ENCODE measurements at places on chromosomes 1 and 21. TPM values are rescaled to one million over a fixed set of nuclear protein-coding genes. Genes with fewer than 3 reads are reported as not detected.

The TNFRSF4 gene
- 3.2 TPM for polyA plus RNA-seq

The MYOG gene
- 442 TPM for polyA plus RNA-seq

The RORC gene
- polyA plus RNA-seq, result 10.8 TPM

The AIRE gene
- polyA plus RNA-seq, result not detected

The RPTN gene
- polyA plus RNA-seq, result not detected

The STRIP1 gene
- 30.5 TPM for polyA plus RNA-seq

The GUCA2A gene
- polyA plus RNA-seq, result not detected

The AMPD1 gene
- polyA plus RNA-seq, result 122 TPM

The NEXN gene
- polyA plus RNA-seq, result 288 TPM

The OR2M7 gene
- not detected for polyA plus RNA-seq

The CADM3 gene
- 0.47 TPM for polyA plus RNA-seq

The MFAP2 gene
- polyA plus RNA-seq, result 78.6 TPM

The NUP210L gene
- 0.03 TPM for polyA plus RNA-seq

The UBL4B gene
- not detected for polyA plus RNA-seq

The TNFRSF18 gene
- 6.1 TPM for polyA plus RNA-seq

The NUDT4B gene
- not detected for polyA plus RNA-seq

The CLCA2 gene
- polyA plus RNA-seq, result not detected

The MROH7 gene
- 6.0 TPM for polyA plus RNA-seq

The PROX1 gene
- 12.8 TPM for polyA plus RNA-seq

The CTSS gene
- 9.9 TPM for polyA plus RNA-seq

The ELAPOR1 gene
- polyA plus RNA-seq, result 0.40 TPM

The IFNAR2 gene
- 10.0 TPM for polyA plus RNA-seq

The TPTE gene
- not detected for polyA plus RNA-seq

The FAAH gene
- polyA plus RNA-seq, result 20.1 TPM

The BGLAP gene
- polyA plus RNA-seq, result 3.1 TPM

The ANKRD35 gene
- polyA plus RNA-seq, result 2.9 TPM

The SH2D5 gene
- 0.15 TPM for polyA plus RNA-seq

The RBM8A gene
- polyA plus RNA-seq, result 118 TPM
